Spinal cord (tissue), 10 donors: ENCODE measurements at places on chromosomes 4 and X.

DNA sequence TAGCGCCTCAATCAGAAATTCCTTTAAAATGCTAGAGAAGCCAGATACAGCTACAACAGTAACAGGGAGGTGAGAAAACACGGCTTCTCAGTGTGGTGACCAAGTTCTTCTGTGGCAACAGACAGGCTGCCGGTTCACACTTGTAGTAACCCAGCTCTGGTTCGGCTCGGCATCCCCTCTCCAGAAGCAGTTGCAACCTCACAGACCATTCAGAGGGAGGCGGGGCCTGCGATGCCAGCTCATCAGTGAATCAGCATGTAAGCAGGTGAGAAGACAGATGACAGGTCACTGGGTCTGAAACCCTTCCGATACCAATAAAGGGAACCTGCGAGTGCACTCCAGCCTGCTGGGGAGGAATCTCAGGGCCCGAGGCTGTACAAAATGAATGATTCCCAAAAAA, 251.0 kb downstream of the KCNIP4 start:
- peak; percentile 86 for DNase-seq

DNA sequence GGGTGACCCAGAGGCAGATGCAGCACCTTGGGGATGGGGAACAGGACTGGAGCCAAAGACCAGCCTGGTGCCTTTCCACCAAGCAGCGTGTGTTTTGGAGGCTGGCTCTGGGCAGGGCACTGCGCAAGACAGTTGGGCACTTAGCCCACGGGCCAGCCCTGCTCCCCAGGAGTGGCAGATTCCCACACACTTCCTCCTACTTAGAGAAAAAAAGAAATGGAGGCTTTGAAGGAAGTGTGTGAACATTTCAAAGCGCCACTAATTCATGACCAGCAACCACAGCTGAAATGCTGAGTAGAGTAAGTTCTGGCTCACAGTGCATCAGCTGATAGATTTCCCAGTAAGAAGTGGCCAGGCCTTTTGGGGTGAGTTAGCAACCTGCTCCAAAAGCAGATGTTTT, 54.9 kb upstream of the LGI2 start:
- DNase-seq, result no peak

GRCh38 chr4:92970996-92971395, 667.2 kb downstream of the GRID2 start:
- no peak for DNase-seq

DNA sequence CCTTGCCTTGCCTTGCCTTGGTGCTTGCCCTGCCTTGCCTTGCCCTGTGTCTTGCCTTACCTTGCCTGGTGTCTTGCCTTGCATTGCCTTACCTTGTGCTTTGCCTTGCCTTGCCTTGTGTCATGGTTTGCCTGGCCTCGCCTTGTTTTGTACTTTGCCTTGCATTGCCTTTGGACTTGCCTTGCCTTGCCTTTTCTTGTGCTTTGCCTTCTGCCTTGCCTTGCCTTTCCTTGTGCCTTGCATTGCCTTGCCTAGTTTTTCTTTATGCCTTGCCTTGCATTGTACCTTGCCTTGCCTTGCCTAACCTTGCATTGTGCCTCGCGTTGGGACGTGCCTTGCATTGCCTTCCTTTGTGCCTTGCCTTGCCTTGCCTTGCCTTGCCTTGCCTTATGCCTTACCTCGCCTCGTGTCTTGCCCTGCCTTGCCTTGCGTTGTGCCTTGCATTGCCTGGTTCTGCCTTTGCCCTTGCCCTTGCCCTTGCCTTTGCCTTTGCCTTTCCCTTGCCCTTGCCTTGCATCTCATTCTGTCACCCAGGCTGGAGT, 82.8 kb downstream of the TAB3 start:
- DNase-seq, result no peak

DNA sequence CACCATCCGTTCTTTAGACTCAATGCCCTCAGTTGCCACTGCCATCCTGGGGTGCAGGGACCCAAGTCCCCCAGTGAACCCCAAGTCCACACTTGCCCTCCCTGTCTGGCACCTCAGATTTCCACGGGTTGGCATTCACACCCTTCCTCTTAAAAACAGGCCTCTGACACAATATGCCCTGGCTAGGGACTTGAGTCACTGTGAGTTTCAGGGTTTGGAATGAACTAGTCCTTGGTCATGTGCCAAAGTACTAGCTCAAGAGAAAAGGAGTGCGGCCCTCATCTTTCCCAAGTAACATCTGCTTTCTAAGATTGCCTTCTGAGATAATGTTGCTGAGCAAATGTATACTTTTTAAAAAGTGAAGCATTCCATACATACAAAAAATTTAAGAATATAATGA, 134.0 kb downstream of the MID1 start:
- DNase-seq, result no peak

- no peak for DNase-seq
Measured at GRCh38 chr4:180625653-180626052, 1617.5 kb upstream of the TENM3 start.

DNA sequence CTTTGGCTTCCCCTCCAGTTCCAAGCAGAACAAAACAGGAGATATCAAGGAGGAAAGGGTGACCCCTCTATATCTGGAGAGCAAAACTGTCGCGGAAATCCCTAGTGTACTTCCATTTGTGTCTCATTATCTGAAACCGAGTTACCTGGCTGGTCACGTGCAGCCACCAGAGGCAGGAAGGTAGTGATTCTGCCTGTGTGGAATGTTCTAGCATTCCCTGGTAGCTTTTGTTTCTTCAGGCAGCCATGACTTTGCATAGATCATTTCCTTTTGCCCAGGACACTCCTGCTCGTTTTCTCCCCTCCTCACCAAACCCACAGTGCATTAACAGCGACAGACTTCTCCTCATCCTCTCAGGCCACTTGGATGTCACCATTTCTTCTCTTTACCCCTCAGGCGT, 107.9 kb downstream of the PTTG2 start:
- no peak for DNase-seq

DNA sequence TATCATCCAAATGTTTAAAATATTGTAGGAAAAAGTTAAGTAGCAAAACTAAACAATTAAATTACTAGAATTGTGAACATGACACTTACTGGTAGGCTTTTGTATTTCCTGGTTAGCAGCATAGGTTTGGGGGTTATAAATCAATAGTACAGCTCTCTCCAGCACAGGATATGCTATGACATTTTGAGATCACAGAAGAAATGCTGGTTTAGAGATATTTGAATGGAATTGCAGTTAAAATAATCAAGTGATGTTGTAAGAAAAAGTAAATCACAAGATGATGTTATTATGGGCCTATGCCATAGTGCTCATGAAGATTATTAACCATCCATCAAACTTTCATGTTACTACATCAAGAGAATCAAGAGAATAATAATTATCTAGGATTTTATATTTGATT, 1079.9 kb upstream of the SLIT2 start:
- no peak for DNase-seq

- DNase-seq, result no peak
Measured at GRCh38 chrX:65300104-65300809, 234.3 kb downstream of the LAS1L start.

DNA sequence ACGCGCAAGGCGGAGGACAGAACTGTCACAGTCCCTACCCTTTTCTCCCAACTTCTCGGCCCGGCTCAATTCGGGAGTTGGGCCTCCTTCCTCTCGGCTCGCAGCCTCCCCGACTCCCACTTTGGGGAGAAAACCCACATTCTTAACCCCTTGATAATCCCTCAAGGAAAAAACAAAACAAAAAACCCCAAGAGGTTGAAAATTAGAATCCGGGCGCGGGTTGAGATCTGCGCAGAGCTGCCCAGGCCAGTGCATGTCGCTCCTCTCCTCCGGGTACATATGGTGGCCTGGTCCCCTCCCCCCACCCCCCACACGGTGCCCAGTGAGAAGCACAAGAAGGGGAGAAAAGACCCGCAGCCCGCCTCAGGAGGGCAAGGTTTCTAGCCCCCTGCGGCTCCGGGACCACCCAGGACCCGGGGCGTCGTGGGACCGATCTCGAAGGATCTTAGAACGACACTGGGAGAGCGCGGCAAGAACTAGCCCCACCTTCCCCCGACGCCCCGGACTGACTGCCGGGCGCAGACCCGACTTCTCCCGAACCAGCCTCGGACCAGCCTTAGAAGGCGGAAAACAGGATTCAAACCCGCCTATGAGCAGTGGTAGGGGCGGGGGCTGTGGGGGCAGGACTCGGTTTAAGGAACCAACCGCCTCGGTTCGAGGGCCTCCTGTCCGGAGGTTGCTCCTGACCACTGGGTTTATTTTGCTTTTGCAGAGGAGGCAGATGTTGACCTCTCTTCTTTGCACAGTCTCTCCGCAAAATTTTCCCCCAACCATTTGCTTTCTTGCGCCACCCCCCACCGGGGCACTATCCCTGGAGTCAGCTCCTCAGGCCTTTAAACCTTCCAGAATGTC, 2.5 kb upstream of the PDGFRA start:
- no peak for DNase-seq

GRCh38 chr4:71607780-71608677, 175.8 kb downstream of the GC start:
- no peak for DNase-seq

- DNase-seq, result peak; percentile 57
Measured at GRCh38 chr4:144174401-144175067, 34.0 kb upstream of the GYPA start.

- no peak for DNase-seq
Measured at GRCh38 chrX:132505116-132505515, 16.3 kb upstream of the MBNL3 start.

- no peak for DNase-seq
Measured at GRCh38 chr4:138256608-138257007, 14.5 kb upstream of the SLC7A11 start.

- DNase-seq, result no peak
Measured at GRCh38 chr4:127771535-127772275, 10.4 kb upstream of the HSPA4L start.

GRCh38 chr4:165204462-165204830, 2.9 kb upstream of the KLHL2 start:
- no peak for DNase-seq

DNA sequence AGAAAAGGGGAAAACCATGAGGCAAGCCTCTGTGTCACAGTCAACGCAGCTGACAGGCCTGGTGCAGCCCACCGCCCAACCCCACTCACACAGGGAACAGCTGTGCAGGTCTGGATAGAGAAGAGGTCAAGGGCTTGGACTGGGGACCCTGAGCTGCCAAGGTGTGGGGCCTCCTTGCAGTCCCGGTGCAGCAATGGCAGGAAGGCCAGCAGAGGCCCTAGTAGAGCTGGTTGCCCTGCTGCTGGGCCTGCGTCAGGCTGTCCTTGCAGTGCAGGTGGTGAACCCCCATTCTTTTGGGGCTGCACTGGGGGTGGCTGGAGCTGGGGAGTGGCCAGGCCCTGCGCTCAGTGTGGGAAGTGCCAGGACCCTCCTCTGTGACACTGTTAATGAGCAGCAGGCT, 482.0 kb downstream of the SMARCA1 start:
- no peak for DNase-seq

DNA sequence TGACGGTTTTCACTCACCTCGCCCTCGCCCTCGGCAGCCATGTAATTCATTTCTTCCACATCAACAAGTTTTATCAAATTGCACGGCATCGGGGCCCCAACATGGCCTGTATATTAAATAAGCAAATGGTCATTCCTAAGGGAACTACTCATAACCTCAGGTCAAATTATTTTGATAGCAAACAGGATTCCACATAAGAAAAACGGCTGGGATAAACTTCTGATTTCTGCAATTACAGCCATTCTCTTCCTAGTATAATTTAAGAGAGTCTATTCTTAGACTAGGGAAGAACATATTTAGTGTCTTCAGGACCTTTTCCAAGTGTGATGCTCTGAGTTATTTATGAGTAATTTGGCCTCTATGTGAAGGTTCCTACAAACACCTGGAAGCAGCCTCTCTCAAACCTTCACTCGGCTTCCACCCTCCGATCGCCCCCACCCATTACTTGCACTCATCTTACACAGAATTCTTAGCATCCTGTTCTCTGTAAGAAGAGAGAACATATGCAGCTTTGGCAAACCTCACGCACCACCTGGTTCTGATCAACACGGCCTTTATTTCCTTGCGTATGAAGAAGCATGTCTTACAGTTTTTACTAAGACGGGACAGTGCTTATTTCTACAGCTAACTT, 29.4 kb upstream of the CENPU start:
- no peak for DNase-seq

- peak; percentile 26 for DNase-seq
Measured at GRCh38 chrX:103215425-103215991, 600 bp downstream of the BEX4 start.

- no peak for DNase-seq
Measured at GRCh38 chrX:16517039-16517605, 132.8 kb upstream of the S100G start.

DNA sequence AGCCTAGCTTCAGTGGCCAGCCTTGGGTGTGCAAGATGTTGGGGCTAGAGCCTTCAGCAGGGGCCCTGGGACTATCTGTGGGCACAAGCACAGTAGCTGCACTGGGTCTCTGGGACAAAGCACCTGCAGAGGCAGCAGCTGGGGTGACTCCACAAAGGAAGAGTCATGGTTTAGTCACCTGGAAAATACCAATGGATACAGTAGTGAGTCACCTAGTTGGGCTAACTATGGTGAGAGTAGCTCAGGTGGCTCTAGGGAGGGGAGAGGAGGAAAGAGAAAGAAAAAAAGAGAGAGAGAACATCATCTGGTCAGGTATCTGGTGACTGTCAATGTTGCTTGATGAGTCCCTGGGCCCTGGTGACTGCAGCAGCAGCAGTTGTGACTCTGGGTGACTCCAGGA, 72.9 kb upstream of the SPIN4 start:
- DNase-seq, result no peak

DNA sequence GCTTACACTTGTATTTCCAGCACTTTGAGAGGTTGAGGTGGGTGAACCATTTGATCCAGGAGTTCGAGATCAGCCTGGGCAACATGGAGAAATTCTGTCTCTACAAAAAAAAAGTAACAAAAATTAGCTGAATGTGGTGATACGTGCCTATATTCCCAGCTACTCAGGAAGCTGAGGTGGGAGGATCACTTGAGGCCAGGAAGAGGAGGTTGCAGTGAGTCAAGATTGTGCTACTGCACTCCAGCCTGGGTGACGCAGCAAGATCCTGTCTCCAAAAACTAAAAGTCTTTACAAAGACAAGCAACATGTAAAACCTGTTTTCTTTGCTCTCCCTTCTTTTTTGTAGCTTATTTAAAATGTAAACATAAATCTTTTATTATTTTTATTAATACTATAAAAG, 1156.1 kb downstream of the FAT4 start:
- DNase-seq, result no peak

DNA sequence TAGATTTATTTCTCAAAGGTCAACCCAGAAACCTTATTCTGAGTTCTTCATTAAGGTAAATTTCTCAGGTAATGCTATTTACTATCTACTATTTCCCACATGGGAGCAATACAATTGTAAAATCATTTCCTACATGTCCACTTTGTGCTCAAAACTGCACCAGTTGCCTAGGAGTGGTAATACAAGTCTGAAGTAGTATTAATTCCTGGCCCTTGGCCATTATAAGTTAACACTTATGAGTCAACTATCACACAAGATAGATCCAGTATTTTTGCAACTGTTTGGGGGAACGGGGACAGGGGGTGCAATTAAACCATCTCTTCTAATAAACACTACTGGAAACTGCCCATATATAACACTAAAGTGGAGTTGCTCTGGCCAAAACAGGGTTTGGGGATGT, 48.9 kb downstream of the ACSL4 start:
- no peak for DNase-seq

GRCh38 chr4:106318511-106318910, 2.2 kb downstream of the AIMP1 start:
- DNase-seq, result no peak
